ENCODE measurements at places on chromosomes 5 and 9.
A peak's percentile ranks its signal among the peaks of the same experiment; 100 is the strongest.

- ATAC-seq, result no peak
These were observed 12.5 kb downstream of the SQSTM1 start for GRCh38 chr5:179833056-179833708.

DNA sequence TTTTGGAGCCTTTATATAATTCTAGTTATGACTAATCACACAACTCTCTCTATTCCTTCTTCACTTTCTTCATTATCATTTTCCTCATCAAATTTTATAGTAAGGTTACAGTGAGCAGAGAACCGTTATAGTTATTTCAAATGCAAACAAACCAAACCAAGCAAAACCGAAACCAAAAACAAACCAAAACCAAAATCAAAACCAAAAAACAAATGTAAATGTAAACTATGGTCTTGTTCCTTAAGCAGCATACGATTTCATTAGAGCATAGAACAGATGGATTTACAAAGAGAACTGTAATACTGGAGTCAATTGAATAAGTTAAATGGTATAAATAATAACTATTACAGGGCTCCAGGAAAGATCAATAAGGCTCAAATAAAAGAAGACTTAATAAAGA, 447.1 kb downstream of the LRRC70 start:
- no peak for ATAC-seq

DNA sequence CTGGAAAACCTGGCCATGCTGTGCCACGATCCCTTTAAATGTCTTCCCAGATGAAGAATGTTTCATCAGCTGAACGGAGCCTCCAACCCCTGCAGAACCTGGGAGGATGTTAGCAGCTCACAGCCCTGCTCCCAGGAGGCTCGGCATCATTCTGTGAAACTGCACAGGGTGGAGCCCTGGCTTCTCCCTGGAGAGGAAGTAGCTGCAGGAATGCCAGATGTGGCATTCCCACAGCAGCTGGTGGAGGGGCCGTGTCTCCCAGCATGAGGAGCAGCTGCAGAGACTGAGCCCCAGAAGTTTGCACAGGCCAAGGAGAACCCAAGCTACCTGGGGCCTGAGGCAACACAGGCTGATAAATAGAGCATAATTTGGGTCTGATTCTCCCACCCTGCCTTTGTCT, 165.8 kb upstream of the MAP3K1 start:
- ATAC-seq, result no peak

- peak; percentile 95 for ATAC-seq
These were observed 23.9 kb downstream of the CNTRL start for GRCh38 chr9:121098567-121099198.

GRCh38 chr9:136860529-136860928, 5.6 kb downstream of the EDF1 start:
- no peak for ATAC-seq

DNA sequence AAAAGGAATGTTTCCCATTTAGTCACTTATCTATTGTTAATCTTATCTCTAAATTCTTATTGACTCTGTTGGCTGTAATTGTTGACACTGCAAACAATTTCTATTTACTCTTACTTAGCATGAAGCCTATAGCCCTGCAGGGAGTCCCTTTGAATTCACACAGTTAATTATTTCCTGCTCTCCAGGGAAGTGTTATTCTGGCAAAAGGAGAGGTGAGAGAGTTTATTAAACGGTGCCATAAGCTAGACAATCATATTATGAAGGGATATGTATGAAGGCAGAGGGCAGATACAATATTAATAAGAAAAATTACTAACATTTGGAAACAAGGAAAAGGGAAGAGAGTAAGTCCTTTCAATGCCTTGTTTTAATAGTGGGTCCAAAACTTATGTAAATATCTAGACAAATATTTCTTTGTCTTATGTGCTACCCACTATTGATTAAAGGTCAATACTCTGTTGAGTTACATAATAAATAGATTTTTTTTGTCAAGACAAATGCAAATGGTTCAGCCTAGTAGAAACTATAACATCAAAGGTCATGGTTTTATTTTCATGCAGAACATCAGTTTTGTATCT, 107.1 kb downstream of the CDH18 start:
- ATAC-seq, result no peak

GRCh38 chr9:127541865-127542264, 70.2 kb upstream of the STXBP1 start:
- no peak for ATAC-seq

GRCh38 chr5:112686675-112687074, 51.0 kb upstream of the APC start:
- ATAC-seq, result peak; percentile 73

DNA sequence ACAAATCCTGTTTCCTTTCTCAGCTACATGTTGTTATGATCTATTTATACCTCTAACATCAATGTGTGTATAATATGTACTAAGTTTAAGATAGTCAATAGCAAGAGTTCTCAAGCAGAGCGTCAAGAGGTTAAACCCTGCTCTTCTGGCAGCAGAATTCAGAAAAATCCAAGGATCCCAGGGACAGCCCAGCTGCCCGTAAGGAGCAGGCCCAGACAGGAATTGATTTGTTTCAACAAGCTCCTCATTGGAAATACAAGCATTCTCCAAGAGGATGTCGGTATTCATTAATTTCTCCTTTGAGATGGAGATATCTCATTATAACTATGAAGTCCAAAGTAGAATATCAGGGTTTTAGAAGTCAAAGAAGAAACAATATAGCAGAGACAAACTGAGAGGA, 14.9 kb downstream of the EFNA5 start:
- ATAC-seq, result no peak

- no peak for ATAC-seq
These were observed 36.2 kb upstream of the UBAC1 start for GRCh38 chr9:135997090-135998015.

GRCh38 chr9:87109851-87110250, 162.5 kb upstream of the GAS1 start:
- ATAC-seq, result no peak

DNA sequence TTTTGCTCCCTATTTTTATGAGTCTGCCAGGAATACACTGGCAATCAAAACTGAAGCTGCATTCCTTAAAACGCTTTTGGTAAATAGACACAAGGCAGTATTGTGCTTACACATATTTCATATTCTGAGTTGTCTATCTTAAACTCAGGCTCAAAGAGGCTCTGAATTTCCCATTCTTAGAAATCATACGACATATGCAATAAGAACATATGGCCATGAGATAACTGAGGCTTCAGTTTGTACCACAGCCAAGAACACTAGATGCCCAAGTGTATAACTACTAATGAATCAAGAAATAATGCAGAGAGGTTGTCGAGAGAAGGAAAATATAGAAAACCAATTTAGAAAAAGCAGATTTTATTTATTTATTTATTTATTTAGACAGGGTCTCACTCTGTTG, 357.4 kb downstream of the NDUFS4 start:
- ATAC-seq, result no peak

GRCh38 chr5:126443374-126443851, 20.2 kb downstream of the GRAMD2B start:
- peak; percentile 81 for ATAC-seq

GRCh38 chr9:133051281-133051900, 10.4 kb upstream of the CEL start:
- no peak for ATAC-seq

GRCh38 chr5:61461417-61461816, 129.4 kb downstream of the ZSWIM6 start:
- ATAC-seq, result no peak

DNA sequence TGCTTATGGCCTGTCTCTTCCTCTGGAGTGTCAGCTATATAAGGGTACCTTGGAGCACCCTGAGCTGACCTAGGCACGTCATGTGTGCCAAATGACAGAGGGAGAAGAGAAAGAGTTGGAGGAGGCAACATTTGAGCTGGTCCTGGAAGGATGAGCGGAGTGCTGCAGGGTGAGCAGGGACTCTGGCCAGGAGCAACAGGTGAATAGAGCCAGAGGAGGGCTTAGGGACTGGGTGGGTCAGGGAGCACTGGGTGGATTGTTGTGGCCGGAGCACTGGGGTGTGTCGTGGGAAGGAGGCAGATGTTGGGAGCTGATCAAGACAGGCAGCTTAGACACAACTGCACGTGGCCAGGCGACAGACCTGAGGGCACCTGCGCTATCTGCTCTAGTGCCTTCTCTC, 43.6 kb downstream of the TSPAN17 start:
- ATAC-seq, result no peak

- no peak for ATAC-seq
These were observed 603.0 kb downstream of the NR2F1-AS1 start for GRCh38 chr5:92977846-92978540.

DNA sequence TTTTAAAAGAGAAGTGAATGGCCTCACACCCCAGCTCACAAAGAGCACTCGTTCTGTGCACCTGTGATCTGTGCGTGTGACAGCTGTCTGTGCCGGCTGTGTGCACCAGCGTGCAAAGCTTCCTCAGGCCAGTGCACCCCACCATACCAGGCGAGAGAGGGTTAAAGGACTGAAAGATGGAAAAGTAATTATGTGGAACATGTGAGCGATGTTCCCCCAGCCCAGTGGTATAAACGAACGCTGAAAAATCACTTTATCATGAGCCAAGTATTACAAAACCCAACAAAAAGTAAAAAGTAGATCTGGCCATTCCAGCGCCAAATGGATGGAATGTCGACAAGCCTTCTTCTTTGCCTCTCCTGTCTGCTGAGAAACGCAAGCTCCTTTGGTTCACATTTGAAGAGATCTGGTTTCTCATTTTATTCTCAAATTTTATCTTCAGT, 53.7 kb downstream of the IPPK start:
- ATAC-seq, result no peak

GRCh38 chr5:153584126-153584959, 93.9 kb downstream of the GRIA1 start:
- no peak for ATAC-seq

- ATAC-seq, result no peak
These were observed 69.9 kb downstream of the RCL1 start for GRCh38 chr9:4862506-4863250.

DNA sequence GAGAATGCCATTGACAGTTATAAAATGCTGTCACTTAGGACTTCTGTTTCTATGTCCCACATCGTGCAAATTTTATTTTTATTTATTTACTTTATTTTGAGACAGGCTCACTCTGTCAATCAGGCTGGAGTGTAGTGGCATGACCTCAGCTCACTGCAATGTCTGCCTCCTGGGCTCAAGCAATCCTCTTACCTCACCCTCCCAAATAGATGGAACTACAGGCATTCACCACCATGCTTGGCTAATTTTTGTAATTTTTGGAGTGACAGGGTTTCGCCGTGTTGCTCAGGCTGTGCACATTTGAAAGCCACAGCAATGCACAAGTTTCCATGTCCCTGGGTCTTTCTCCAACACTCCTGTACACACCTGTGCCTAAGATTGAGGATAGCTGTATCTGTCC, 51.8 kb downstream of the ADAMTS16 start:
- no peak for ATAC-seq

- no peak for ATAC-seq
These were observed 215.8 kb upstream of the TRIM32 start for GRCh38 chr9:116471093-116471906.

DNA sequence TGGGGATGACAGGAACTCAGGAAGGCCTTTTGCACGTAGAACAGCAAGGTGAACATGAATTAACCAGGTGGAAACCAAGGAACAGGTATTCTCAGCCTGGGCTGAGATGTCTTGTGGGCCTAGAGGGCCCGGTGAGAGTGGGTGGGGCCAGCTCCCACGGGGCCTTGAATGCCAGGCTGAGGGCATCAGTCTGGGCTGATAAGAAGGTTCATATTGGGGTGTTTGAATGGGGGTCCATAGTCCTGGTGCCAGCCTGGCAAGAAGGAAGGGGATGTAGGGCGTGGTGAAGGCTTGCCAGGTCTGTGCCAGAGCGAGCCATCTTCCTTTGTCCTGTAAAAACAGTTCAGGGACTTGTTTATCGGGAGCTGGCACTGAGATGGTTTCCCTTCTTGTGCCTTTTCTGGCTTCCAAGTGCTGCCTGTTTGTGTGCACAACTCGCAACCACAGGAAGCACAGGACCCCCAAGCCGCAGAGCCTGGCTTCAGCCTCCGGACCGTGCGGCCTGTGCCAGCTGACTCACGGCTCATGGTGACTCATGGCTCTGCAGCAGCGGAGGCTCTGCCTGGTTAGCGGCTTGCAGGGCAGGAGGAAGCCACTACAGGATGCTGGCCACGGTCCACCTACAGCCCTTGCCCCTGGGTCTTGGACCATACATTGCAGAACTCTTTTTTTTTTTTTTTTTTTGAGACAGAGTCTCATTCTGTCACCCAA, 2.4 kb downstream of the CARD19 start:
- no peak for ATAC-seq

- ATAC-seq, result no peak
These were observed 1387.7 kb downstream of the MAT2B start for GRCh38 chr5:164893071-164893470.

DNA sequence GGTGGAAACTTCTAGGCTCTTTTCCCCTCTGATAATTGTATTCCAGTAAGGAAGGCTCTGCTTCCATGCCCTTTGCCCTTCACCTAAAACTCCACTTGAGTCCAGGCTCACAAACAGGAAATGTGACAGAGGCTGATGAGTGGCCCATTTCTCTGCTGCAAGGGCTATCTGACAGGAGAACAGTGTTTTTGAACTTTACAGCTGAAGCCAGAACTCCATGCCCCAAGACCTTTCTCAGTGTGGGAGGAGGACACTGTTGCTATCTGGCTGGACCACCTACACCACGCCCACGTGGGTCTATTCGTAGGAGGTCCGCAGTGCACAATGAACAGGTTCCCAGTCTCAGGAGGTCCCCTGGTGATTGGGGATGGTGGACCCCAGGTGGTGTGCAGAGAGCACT, 13.6 kb downstream of the GGTA1 start:
- ATAC-seq, result no peak

GRCh38 chr9:113646491-113646890, 183.0 kb downstream of the RGS3 start:
- no peak for ATAC-seq

GRCh38 chr5:114418176-114419066, 56.6 kb downstream of the KCNN2 start:
- ATAC-seq, result peak; percentile 92

GRCh38 chr5:63629951-63630630, 332.2 kb downstream of the HTR1A start:
- no peak for ATAC-seq

DNA sequence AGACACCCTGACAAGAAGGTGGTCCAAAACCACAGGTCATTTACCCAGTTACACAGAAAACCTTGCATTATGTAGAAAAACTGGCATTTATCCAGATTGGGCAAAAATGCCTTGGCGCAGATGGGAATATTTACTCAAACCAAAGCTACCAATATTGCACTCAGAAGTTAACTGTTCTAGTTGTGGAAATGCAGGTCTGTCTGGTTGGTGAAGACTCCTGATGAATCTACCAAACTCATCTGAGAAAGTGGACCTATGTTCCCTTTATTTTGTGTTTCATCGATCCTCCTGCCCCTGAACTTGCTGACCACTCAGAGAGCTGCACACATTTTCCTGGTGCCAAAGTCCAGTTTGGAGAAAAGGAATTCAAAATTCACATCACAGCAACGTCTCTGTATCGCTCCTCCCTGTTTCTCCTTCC, 85.2 kb upstream of the ALDH1A1 start:
- no peak for ATAC-seq

DNA sequence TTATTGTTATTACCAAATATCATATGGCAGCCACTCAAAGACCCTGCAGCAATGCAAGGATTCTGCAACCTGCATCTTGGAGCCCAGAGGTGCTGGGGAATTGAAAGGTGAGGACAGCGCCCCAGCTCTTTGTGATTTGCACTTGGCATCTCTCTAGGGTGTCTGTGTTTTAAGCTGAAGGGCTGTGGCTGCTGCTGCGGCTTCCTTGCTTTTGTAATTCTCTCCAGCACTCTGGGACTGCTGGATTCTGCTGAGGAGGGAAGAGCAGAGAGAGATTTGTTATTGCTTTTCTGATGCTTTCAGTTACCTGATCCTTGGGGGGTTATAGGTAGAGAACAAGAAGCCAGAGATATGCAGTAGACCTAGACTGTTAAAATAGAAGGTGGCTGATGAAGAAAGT, 562.4 kb downstream of the EBF1 start:
- ATAC-seq, result no peak

Measured in stimulated activated memory B cell treated with anti-CD40 and anti-IgM and Interleukin-4, amounts not matched to agents 10 μg/mL and 1 μg/mL and 100 μg/mL, for 72 hours (primary cell).